ENCODE measurements at places on chromosomes 3 and 15. TPM values are rescaled to one million over a fixed set of nuclear protein-coding genes. Genes with fewer than 3 reads are reported as not detected.

Gene CCR9
- total RNA-seq, result not detected

Gene JMJD7
- total RNA-seq, result 6.4 TPM

- DNase-seq, result no peak
- no peaks in the 10 kb centered on the region for H3K27me3 ChIP-seq
- H3K4me3 ChIP-seq, result no peak overlapping the region
These were observed 272.1 kb downstream of the UACA start for GRCh38 chr15:70491201-70491621.

- H3K27me3 ChIP-seq, result no peaks in the 10 kb centered on the region
- no peak overlapping the region for H3K27ac ChIP-seq
- no peak for DNase-seq
- H3K36me3 ChIP-seq, result no peaks in the 10 kb centered on the region
- H3K4me3 ChIP-seq, result no peak overlapping the region
These were observed 160.2 kb downstream of the SERPINI1 start for GRCh38 chr3:167895684-167896083.

- no peak overlapping the region for H3K4me3 ChIP-seq
- H3K27me3 ChIP-seq, result no peaks in the 10 kb centered on the region
- DNase-seq, result no peak
- no peaks in the 10 kb centered on the region for H3K4me1 ChIP-seq
These were observed 59.6 kb downstream of the ESYT3 start for GRCh38 chr3:138493804-138494606.

GRCh38 chr3:117011687-117012250 is 302.2 kb downstream of the TUSC7 start:
- no peak overlapping the region for H3K4me3 ChIP-seq
- no peaks in the 10 kb centered on the region for H3K27me3 ChIP-seq
- H3K36me3 ChIP-seq, result no peaks in the 10 kb centered on the region
- H3K27ac ChIP-seq, result no peak overlapping the region
- no peaks in the 10 kb centered on the region for H3K4me1 ChIP-seq

DNA sequence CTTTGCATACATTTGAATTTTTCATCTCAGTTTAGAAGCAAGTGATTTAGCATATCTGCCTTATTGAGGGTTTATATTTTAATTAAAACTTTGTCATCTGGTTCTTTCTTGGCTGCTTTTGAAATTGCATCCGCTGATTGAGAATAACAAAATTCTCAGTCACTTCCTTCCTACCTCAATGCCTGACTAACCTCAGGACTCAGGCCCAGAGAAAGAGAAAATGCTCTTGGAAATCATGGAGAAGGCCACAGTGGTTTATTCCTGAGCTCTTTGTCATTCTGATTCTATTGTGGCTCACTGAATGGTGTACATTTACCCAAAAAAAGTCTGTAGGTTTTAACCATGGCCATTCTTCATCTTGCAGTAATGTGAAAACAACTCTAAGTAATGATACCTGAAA is 533.9 kb downstream of the TBL1XR1 start:
- H3K36me3 ChIP-seq, result no peaks in the 10 kb centered on the region
- no peaks in the 10 kb centered on the region for H3K4me1 ChIP-seq
- no peak overlapping the region for H3K27ac ChIP-seq
- DNase-seq, result no peak

GRCh38 chr15:67266870-67267269 is 12.3 kb downstream of the IQCH start:
- no peak for DNase-seq
- no peaks in the 10 kb centered on the region for H3K36me3 ChIP-seq
- no peaks in the 10 kb centered on the region for H3K4me1 ChIP-seq
- H3K27ac ChIP-seq, result no peak overlapping the region
- no peak overlapping the region for H3K4me3 ChIP-seq
